ENCODE measurements at places on chromosomes 5 and 9. TPM values are rescaled to one million over a fixed set of nuclear protein-coding genes. Genes with fewer than 3 reads are reported as not detected.

GABRA1 gene
- total RNA-seq, result 0.12 TPM

KCNIP1 gene
- 13.4 TPM for total RNA-seq

FBP1 gene
- total RNA-seq, result 4.1 TPM

ACSL6 gene
- 44.9 TPM for total RNA-seq

GRCh38 chr9:135531096-135531495, 9.9 kb downstream of the LCN1 start:
- no peaks in the 10 kb centered on the region for H3K36me3 ChIP-seq
- no peak overlapping the region for H3K4me3 ChIP-seq
- H3K27me3 ChIP-seq, result no peaks in the 10 kb centered on the region
- DNase-seq, result no peak
- H3K4me1 ChIP-seq, result no peaks in the 10 kb centered on the region

DNA sequence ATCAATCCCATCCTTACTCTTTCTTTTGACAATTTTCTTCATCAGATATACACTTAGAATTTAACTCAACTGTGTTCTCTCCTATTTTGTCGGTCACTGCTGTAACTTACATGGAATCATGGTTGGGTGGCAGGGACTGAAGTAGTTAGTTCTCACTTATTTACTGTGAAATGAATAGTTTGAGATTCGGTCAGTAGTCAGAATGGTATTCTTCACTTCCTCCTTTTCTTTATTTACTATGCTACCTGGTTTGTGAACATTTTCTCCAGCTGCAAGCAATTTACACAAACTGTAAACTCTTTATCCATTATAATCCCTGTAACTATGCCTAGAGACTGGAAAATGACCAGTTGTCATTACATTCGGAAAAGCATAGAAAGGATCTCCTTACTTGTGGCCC, 41.5 kb upstream of the GDNF start:
- DNase-seq, result no peak
- no peak overlapping the region for H3K27ac ChIP-seq
- H3K4me1 ChIP-seq, result no peaks in the 10 kb centered on the region
- H3K36me3 ChIP-seq, result no peaks in the 10 kb centered on the region
- no peak overlapping the region for H3K4me3 ChIP-seq

GRPEL2 gene
- total RNA-seq, result 14.3 TPM

DNA sequence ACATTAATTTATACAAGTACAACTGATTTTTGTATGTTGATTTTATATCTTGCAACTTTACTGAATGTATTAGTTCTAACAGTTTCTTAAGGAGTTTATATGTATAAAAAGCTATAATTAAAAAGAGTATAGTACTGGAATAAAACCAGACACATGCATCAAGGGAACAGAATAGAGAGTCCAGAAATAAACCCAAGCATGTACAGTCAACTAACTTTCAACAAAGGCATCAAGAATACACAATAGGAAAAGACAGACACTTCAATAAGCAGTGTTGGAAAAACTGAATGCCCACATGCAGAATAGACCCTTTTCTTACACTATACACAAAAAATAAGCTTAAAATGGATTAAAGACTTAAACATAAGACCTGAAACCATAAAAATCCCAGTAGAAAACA, 170.9 kb downstream of the ICE1 start:
- no peaks in the 10 kb centered on the region for H3K36me3 ChIP-seq
- DNase-seq, result no peak
- no peak overlapping the region for H3K27ac ChIP-seq
- no peaks in the 10 kb centered on the region for H3K27me3 ChIP-seq

ADAMTS12 gene
- 7.5 TPM for total RNA-seq

DNA sequence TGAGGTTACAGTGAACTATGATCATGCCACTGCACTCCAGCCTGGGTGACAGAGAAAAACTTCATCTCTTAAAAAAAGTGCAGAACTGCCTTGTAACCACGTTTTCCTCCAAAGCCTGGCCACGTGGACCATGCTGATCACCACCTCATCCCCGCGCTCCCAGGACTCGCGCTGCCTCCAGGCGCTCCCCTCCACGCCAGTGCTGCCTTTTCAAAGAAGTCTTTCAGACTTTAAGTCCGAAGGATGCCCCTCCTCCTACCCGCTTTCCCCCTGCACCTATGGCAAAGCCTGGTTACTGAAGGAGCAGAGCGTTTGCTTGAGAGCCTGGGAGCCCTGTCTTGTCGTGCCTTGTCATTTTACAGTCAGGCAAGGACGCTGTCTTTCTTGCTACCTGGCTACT, 43.8 kb downstream of the HABP4 start:
- no peak overlapping the region for H3K27ac ChIP-seq
- no peaks in the 10 kb centered on the region for H3K36me3 ChIP-seq
- H3K4me1 ChIP-seq, result no peaks in the 10 kb centered on the region
- H3K27me3 ChIP-seq, result no peaks in the 10 kb centered on the region
- H3K4me3 ChIP-seq, result no peak overlapping the region

DNA sequence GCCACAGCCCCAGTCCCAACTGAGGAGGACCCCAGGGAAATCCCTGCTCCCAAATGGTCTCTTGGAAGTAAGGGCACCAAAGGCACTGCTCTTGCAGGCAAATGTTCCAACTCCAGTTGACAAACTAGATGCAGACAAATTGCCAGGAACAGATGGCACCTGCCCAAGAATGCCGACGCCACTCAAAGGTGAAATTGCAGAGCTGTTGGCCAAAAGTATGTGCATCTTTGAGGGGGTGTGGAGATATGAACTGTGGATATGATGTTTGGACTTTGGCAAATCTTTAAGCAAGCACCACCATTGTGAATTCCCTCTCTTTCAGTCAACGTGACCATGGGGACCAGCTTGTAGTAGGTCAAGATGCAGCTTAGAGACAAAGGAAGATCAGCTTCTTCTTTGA, 12.0 kb upstream of the CPLX2 start:
- H3K36me3 ChIP-seq, result no peaks in the 10 kb centered on the region
- no peak overlapping the region for H3K4me3 ChIP-seq
- no peaks in the 10 kb centered on the region for H3K4me1 ChIP-seq
- DNase-seq, result no peak
- no peak overlapping the region for H3K27ac ChIP-seq
- H3K27me3 ChIP-seq, result no peaks in the 10 kb centered on the region

- no peak for DNase-seq
- H3K36me3 ChIP-seq, result no peaks in the 10 kb centered on the region
- H3K27ac ChIP-seq, result no peak overlapping the region
- H3K27me3 ChIP-seq, result no peaks in the 10 kb centered on the region
- no peaks in the 10 kb centered on the region for H3K4me1 ChIP-seq
Measured at GRCh38 chr9:124139001-124139400, 118.7 kb upstream of the NEK6 start.

DNA sequence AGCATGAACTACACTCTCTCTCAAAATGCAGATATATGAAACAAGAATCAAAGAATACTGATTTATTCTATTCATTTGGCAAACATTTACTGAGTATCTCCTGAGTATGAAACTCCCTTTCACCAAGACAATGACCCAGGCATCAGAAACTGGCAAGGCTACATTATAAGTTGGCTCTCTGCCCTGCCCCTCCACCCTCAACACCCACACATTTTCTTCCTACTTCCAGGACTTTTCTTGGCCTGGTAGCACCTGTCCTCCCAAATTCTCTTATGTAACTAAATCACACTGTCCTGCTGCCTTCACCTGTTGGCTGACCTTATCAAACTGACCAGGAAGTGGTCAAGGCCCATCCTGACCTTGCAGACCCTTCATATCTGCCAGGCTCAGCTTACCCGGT, 3.5 kb downstream of the RASEF start:
- no peak for DNase-seq
- no peaks in the 10 kb centered on the region for H3K27me3 ChIP-seq
- no peak overlapping the region for H3K27ac ChIP-seq
- H3K4me1 ChIP-seq, result peaks cover 4% of the 10 kb centered on the region
- no peaks in the 10 kb centered on the region for H3K36me3 ChIP-seq

GRCh38 chr9:33232815-33233214, 7.2 kb upstream of the SPINK4 start:
- no peak for DNase-seq
- H3K27ac ChIP-seq, result no peak overlapping the region
- no peaks in the 10 kb centered on the region for H3K27me3 ChIP-seq

GRCh38 chr9:98316445-98317133, 61.1 kb upstream of the TBC1D2 start:
- no peaks in the 10 kb centered on the region for H3K27me3 ChIP-seq
- H3K36me3 ChIP-seq, result no peaks in the 10 kb centered on the region
- DNase-seq, result no peak
- H3K4me1 ChIP-seq, result no peaks in the 10 kb centered on the region
- H3K4me3 ChIP-seq, result no peak overlapping the region
- H3K27ac ChIP-seq, result no peak overlapping the region

GRCh38 chr9:80763536-80763935, 925.8 kb downstream of the TLE1 start:
- no peak for DNase-seq
- no peak overlapping the region for H3K27ac ChIP-seq
- H3K4me1 ChIP-seq, result no peaks in the 10 kb centered on the region
- no peaks in the 10 kb centered on the region for H3K27me3 ChIP-seq
- no peak overlapping the region for H3K4me3 ChIP-seq

GRCh38 chr5:6753851-6754250, 40.6 kb downstream of the TENT4A start:
- no peaks in the 10 kb centered on the region for H3K36me3 ChIP-seq
- H3K27ac ChIP-seq, result no peak overlapping the region
- no peaks in the 10 kb centered on the region for H3K4me1 ChIP-seq
- H3K27me3 ChIP-seq, result no peaks in the 10 kb centered on the region
- DNase-seq, result peak; percentile 56

RLN1 gene
- 0.43 TPM for total RNA-seq

DNA sequence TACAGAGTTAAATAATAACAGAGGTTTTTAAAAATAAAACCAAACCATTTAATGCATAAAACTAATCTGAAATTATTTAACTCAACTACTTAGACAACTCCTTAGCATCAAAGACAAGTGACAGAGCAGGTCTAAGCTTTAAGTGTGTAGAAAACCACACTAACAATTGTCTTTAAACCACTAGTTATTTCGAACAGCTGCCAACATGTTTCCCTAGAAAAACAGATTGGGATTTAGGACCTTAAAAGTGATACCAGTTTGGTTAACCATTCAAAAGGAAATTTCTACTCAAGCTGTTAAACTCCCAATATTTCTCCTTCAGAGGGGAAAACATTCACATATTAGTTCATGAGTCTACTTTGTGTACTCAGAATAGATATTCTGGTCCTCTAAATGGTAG, 208.7 kb downstream of the BNC2 start:
- no peaks in the 10 kb centered on the region for H3K27me3 ChIP-seq

GRCh38 chr5:176429972-176430371, 13.6 kb upstream of the CLTB start:
- H3K27ac ChIP-seq, result no peak overlapping the region
- H3K4me1 ChIP-seq, result no peaks in the 10 kb centered on the region
- H3K4me3 ChIP-seq, result no peak overlapping the region

- H3K4me3 ChIP-seq, result no peak overlapping the region
- H3K27ac ChIP-seq, result no peak overlapping the region
- H3K4me1 ChIP-seq, result peaks cover 15% of the 10 kb centered on the region
- H3K27me3 ChIP-seq, result no peaks in the 10 kb centered on the region
- H3K36me3 ChIP-seq, result no peaks in the 10 kb centered on the region
- DNase-seq, result no peak
Measured at GRCh38 chr9:120923620-120924328, 2.8 kb downstream of the TRAF1 start.

- H3K4me3 ChIP-seq, result no peak overlapping the region
- no peaks in the 10 kb centered on the region for H3K36me3 ChIP-seq
- no peak for DNase-seq
- H3K27ac ChIP-seq, result no peak overlapping the region
- no peaks in the 10 kb centered on the region for H3K4me1 ChIP-seq
- H3K27me3 ChIP-seq, result no peaks in the 10 kb centered on the region
Measured at GRCh38 chr5:55742778-55743177, 4.9 kb downstream of the DDX4 start.

GRCh38 chr5:5419291-5420210, 2.9 kb upstream of the ICE1 start:
- H3K27ac ChIP-seq, result no peak overlapping the region
- H3K27me3 ChIP-seq, result no peaks in the 10 kb centered on the region
- peaks cover 18% of the 10 kb centered on the region for H3K4me1 ChIP-seq
- no peaks in the 10 kb centered on the region for H3K36me3 ChIP-seq
- no peak overlapping the region for H3K4me3 ChIP-seq

DNA sequence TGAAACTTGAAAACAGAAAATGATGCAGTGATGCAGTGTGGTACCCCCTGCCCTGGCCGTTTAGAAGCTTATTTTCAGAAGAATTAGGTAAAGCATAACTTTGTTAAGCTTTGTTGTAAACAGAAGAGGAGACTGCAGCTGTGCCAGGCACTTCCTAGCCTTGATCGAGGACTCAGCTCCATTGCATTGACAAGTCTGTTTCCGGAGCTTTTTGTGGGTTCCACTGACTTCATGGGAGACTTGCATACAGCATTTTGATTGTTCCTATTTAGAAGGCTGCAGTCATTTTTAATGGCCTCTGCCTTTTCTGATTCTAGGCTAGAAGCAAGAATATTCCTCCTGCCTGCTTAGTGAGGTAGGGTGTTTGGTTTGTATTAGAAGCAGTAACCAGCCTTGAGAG, 12.3 kb downstream of the MVB12B start:
- H3K27me3 ChIP-seq, result no peaks in the 10 kb centered on the region
- H3K36me3 ChIP-seq, result no peaks in the 10 kb centered on the region
- no peak for DNase-seq
- no peak overlapping the region for H3K27ac ChIP-seq
- no peaks in the 10 kb centered on the region for H3K4me1 ChIP-seq

DNA sequence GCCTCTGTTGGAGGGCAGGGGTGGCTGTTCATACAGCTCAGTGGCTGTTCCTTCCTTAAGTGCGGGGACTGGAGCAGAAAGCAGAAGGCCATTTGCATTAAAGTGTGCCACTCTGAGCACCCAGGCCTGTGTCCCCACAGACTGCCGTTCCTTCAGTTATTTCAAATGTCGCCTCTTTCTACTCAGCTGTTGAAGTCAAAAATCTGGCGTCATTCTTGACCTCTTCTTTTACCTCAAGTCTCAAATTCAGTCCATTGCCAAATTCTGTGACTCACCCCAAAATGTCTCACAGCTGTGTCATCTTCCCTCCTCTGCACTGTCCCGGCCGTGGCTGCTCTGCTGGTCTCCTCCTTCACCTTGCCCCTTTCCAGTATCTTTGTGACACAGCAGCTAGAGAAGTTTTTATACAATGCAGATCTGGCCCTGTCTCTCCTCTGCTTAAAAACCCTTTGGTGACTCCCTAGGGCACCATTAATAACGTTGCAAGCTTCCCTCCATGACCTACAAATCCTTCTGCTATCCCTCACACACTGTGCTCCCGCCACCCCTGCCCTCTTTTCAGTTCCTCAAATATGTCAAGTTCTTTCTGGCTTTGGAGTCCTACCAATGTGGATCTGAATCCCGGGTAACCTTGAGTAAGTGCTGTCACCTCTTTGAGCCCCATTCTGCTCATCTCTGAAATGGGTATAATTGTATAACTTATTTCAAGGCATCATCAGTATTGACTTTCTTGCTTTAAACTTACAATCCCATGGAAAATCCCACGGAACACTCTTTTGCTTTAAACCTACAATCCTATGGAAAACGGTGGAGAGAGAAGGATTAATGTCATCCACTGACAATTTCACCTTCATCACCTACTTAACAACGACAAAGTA, 98.3 kb upstream of the BOD1 start:
- no peaks in the 10 kb centered on the region for H3K36me3 ChIP-seq
- no peak for DNase-seq
- H3K27me3 ChIP-seq, result no peaks in the 10 kb centered on the region
- H3K4me3 ChIP-seq, result no peak overlapping the region

PCDHA1 gene
- 1.7 TPM for total RNA-seq
